Lower leg skin (tissue), 4 donors: ENCODE measurements at places on chromosomes 12 and 14.

GRCh38 chr14:23517650-23518326 lies 33.8 kb downstream of the ZFHX2 start:
- DNase-seq: no peak

DNA sequence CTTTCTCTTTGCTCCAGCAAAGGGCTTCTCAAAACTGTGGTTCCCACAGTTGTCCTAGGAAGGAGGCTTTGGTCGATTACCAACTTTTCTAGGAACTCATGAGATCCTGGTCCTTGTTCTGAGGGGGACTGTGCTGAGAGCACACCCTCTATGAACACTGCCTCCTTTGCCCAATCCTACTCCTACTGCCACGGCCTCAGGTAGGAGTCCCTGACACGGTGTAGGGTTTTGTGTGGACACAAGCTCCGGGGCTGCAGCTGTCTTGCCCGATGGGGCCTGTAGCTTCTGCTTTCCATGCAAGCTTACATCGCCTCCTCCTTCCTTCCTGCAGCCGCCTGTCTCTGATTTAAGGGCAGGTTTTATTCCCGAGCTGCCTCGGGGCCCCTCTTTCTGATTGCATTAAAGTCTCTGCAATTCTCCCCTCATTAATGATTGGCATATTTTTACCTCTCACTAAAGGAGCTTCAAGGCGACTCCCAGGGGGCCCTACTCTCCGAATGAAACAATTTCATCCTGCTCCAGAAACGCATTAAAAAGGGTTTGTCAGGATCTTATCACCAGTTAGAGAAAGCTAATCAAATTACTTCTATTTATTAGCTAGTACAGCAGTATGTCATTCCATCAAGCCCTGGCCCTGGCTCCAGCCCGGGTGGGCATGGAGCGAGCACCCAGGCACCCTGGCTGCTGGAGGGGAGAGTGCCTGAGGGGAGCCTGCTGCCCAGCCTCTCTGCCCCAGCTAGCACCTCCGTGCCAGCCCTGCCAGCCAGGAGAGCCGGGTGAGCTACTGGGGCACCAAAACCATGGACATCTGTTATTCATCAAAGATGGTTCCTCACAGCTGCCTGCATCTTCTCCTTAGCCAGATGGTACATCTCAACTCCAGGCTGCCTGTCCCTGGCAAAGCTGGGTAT lies 38.0 kb upstream of the ESRRB start:
- DNase-seq: no peak

DNA sequence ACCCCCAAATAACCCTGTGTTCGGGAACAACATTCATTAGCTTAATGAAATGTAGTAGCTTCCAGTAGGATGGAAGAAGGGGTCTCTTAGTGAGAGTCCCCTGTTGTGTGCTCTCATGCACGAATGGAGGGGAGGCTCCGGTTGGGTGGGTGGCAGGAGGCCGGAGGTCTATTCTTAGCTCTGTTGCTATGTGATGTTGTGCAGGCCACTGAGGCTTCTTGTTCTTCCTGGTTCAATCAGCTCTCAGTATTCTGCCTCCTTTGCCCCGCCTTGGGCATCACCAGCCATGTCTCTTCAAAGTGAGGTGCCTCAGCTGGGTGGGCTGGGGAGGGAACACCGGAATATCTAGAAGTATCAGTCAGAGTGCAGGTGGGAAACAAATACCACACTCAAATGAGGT lies 50.8 kb downstream of the KCNA1 start:
- no peak for DNase-seq

GRCh38 chr12:47349137-47350061 lies 269.6 kb upstream of the AMIGO2 start:
- DNase-seq: no peak

DNA sequence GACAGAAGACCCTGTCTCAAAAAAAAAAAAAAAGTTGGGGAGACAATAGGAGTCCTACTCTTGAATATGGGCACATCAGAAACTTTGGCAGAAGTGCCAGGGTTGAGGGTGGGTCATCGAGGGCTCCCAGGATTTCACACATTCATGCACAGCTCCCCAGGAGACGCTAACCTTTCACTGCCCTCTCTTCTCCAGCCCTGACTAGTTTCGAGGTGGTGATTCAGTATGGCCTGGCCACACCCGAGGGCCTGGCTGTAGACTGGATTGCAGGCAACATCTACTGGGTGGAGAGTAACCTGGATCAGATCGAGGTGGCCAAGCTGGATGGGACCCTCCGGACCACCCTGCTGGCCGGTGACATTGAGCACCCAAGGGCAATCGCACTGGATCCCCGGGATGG lies 29.4 kb upstream of the LRP1-AS start:
- DNase-seq: no peak

DNA sequence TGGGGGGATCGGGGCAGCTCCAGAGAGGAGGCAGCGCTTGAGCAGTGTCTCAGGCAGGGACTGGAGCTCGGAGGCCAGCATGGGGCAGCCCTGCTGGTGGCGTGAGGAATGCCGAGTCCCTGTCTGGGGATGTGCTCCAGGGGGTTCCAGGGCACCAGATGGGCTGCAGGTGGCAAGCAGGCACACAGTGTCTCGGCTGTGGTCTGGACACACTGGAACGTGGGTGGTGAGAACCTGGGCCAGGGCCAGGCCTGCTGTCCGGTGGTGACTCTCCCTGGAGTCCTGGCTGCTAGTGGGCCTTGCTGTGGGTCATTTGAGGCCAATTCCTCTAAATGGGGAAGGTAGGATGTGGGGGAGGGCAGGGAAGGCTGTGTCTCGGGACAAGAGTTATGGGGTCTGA lies 199.4 kb upstream of the RTL1 start:
- no peak for DNase-seq

DNA sequence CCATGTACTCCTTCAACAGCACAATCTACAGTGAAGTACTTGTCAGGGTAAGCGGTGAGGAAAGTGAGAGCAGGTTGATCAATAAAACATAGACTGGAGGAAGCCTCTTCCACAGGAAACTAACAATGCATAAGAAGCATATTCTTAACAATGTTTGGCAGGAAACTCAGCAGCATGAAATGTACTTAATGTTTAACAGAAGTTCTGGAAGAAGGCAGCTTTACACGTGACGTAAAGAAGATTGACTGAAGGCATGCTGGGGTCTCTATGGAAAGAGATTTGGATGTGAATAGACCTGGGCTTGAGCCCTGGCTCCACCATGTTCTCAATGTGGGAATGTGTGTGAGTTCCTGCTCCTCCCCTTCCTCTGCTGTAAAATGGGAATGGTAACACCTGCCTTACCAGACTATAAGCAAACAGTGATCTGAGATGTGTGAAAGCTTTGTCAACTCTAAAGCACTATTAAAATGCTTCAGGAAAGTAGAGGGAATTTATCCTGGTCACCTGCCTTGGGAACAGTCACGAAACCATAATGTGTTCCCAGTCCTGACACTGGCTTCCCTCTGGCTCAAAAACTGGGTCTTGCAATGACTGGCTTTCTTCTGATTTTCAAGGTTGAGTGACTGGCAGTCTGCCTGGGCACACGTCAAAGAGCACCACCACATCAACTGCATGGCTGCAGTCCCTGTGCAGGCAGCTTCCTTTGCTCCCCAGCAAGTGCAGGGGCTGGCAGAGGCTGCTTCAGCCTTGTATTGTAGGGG lies 384.6 kb downstream of the APAF1 start:
- DNase-seq: no peak

DNA sequence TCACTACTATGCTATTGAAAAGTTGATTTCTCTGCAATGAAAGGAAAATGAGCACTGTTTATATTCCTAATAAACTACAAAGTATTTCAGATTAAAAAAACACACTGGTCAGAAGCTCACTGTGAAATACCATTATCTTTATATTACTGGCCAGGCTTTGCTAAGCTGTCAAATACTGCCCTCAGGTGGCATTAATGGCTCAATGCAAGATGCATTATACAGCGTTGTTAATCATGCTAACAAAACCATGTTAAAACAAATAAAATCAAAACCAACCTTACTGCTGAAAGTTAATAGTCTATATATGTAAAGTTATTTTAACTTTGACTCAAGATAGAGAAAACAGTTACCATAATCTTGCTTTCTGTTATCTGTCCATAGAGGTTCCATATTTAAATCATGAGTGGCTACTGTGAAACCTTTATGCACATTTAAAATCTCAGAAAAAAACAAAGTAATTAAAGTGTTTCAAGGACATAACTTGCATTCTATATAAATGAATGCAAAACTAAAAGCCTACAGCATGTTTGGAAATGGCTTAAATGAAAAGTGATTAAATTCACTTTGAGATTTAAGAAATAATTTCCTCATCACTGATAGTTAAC lies 121.7 kb downstream of the RALGAPA1 start:
- no peak for DNase-seq

- no peak for DNase-seq
Measured at GRCh38 chr12:93146263-93146939, 217.3 kb upstream of the EEA1 start.

- DNase-seq: no peak
Measured at GRCh38 chr12:101829639-101830366, 956 bp downstream of the GNPTAB start.

DNA sequence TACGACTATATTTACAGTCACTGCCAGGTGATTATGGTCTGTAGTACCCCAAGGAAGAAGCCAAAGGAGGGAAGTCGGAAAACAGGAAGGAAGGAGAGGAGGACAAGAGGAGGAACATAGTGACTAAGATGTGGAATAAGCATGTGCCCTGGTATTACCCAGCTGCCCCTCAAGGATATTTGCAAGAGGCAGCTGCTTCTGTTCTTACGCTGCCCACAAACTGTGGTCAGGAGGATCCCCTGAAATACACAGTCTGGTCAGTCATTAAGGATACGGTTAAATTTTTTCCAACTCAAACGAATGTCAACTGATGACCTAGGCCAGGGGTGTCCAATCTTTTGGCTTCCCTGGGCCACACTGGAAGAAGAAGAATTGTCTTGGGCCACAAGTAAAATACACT lies 126.5 kb downstream of the CMAS start:
- DNase-seq: no peak

DNA sequence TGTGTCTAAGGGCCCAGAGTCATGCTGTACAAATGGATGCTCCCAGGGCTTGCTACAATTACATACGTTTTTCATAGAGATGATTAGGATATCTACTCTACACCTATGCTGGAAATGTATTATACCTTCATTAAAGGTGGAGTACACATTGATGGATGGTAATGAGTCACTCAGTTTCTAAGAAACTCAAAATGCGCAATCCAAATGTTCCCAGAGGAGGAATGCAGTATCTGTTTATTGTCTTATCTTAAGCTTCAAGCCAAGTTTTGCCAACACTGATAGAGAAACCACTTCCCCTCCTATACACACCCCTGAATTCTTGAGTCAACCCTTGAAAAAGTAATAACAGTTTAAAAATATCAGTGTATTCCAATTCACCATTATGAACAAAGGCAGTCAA lies 266.6 kb upstream of the FAR2 start:
- DNase-seq: no peak

DNA sequence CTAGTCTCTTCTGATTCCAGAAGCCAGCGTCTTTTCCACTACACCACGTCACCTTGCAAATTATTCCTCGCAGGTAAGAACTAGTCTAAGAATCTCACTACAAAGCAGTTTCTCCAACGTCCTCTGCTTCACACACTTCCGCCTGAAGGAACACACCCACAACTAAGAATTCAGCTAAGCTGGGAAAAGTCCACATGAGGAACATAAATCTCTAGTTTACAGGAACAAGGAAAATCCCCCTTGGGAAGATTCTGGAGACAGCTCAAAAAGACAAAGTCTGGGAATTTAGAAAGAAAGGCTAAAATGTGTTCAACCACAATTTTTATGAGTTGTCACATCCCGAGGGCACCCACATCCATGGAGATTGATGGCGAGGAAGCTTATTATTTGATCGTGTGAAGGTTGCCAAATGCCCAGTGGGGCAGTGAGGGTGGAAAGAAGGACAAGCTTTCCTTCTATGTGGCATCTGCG lies 780.2 kb upstream of the TBX3 start:
- no peak for DNase-seq

GRCh38 chr14:22766457-22767322 lies at the start of gene OXA1L:
Gene OXA1L (plus strand): TSS chr14:22766688. CDS start chr14:22766702, 14 bp downstream.
- DNase-seq: peak; percentile 99

DNA sequence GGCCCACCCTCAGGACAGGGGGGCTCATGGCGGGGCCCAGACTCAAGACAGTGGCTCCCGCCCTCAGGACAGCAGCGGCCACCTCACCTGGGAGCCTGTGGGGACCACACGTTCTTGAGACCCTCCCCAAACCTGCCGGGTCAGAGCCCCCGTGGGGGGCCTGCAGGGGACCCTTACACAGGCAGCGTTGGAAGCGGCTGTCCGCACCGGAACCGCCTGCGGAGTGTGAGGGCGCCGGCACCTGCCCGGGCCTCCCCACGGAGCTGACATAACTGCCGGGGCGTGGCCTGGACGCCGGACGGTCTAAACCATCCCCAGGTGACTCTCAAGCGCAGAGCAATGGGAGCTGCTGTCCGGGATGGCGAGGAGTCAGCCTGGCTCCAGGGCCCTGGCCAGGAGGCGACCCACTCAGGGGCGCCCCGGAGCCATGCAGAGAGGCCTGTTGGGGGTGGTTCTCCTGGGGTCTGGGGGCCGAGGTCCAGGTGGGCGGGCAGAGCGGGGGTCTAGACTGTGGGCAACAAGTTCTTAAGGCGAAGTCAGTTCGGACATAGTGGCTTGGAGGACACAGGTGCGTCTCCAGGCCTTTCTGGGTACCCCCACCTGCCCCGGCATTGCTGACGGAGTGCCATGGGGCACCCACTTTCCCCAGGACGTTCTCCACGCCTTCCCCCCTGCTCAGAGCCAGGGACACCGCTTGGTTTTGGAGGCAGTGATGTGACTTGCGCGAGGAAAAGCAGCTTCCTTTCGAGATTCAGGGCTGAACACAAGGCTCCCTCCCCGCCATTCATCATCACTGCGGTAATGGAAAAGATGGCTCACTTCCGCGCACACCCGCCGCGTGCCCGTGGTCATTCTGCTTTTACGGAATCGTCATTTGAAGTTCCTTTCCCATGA lies 23.2 kb downstream of the GALNT9 start:
- DNase-seq: no peak

GRCh38 chr12:28108599-28108998 lies 81.7 kb upstream of the CCDC91 start:
- no peak for DNase-seq

DNA sequence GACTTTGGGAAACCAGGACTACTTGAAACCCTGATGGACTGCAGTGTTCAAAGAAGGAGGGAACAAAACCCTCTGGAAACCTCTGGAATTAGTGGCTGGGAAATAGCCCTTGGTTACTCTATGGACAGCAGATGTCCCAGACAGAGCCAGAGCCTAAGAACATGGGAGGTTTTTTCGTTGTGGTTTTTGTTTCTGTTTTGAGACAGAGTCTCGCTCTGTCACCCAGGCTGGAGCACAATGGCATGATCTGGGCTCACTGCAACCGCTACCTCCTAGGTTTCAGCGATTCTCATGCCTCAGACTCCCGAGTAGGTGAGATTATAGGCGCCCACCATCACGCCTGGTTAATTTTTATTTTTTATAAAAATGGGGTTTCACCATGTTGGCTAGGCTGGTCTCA lies 1378.7 kb downstream of the AACS start:
- DNase-seq: no peak

DNA sequence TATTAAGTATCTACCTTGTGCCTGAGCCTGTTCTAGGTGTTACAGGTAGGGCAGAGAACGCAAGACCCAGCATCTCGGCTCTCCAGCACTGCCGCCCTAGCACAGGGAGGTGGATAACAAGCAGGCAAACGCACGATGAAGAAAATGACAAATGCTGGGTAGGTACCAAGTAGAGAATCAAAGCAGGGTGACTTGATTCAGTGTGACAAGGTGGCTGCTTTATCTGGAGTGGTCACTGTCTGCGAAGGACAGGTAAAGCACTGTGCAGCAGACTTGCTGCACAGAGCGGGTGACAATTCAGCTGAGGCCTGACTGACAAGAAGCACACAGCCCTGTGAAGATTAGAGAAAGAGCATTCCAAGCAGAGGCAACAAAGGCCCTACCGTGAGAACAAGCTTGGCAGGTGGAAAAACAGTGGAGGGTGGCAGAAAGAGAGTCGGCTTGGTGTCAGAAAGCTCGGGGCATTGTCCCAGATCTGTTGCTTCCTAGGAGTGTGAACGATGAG lies 12.9 kb downstream of the PRKCH start:
- no peak for DNase-seq
